ENCODE measurements at places on chromosomes 2 and 18. TPM values are rescaled to one million over a fixed set of nuclear protein-coding genes. Genes with fewer than 3 reads are reported as not detected.

Gene RAB17
- 1.7 TPM for total RNA-seq

Gene HOXD12
- not detected for total RNA-seq

GRCh38 chr2:162433491-162433890 is 89.6 kb downstream of the GCA start:
- H3K27me3 ChIP-seq = no peaks in the 10 kb centered on the region
- DNase-seq = no peak
- H3K4me3 ChIP-seq = no peak overlapping the region
- no peaks in the 10 kb centered on the region for H3K4me1 ChIP-seq

DNA sequence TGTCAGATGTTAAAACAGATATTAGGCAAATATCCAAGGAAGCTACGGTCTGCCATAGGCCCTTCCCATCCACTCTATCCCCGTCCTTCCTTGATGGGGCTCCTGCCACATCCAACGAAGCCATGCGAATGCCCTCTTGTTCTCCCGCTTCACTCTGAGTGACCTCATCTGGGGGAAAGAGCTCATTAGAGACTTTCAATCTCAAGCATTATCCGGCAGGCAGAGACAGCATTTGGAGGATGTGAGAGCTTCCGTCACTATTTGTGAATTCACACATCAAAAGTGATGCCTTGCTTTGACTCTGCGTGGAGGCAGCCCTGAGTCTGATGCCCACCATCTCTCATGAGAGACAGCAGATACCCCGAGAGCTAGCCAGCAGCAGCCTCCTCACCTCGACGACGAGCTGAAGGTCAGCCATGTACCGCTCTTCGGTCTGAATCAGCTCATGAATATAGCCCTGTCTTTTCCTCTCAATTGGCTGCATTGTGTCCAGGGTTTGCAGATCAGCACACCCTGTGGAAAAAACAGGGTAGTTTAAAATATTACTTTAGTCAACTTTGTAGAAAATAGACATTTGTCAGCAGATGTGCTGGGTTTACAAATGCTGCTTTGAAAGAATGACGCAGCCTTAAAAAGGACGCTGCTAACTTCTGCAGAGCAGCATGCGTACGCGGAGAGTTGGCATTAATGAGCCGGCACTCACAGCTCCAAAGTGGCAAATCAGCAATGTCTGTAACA is 45.9 kb downstream of the FAM228A start:
- H3K4me1 ChIP-seq = no peaks in the 10 kb centered on the region
- H3K27ac ChIP-seq = no peak overlapping the region
- no peaks in the 10 kb centered on the region for H3K27me3 ChIP-seq
- H3K36me3 ChIP-seq = no peaks in the 10 kb centered on the region
- no peak for DNase-seq

DNA sequence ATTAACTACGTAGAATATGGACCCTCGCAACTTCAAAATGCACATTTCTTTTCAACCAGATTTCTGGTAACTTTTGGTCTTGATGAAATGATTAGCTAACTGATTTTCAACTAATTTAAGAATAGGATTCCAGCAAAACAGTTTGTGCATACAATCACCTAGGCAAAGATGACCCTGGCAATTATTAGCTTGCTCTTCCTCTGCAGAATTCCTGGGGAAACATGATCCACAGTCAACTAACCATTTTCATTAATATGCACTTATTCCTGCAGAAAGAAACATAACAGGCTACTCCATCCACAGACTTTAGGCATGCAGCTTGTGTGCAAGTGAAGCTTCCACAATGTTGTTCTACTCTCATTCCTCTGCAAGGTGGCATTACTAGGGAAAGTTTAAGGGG is 1150.8 kb upstream of the FANCL start:
- no peaks in the 10 kb centered on the region for H3K4me1 ChIP-seq
- H3K4me3 ChIP-seq = no peak overlapping the region
- no peaks in the 10 kb centered on the region for H3K36me3 ChIP-seq
- no peak for DNase-seq

Gene NEMP2
- total RNA-seq = 1.0 TPM

DNA sequence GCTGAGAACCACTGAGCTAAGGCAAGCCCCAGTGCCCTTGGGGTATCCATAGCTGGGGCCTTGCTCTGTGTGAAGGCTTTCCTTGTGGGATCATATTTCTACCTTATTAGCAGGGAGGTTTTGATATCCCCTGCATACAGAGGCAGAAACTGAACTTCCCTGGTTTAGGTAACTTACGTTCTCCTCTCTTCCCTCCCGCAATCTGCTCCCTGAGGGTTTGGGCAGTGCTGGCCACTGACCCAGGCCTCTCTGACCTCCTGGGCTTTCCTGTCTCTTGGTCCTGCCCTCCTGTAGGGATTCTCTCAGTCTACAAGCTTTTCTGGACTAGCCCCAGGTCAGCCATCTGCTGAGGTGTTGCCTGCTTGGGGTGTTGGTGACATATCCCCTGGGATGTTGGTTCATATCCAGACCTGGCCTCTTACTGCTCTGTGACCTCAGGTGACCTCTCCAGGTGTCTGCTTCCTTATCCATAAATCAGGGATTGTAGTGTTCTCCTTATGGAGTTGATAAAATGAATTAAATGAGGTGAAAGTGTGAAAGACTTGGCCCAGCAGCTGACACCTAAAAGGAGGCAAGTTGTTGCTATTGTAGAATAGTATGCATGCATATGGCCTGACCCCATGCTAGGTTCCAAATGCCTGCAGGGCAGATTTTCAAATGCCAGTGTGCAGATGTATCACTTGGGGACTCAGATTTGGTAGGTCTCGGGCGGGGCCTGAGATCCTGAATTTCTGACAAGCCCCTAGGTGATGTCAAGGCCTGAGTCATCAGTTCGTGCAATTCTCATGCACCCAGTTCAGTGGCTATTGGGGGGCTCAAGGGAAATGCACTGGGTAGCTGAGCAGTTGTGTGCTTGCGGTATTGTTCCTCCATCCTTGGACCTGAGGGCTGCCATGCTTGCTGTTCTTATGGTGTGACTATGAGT is 106.6 kb downstream of the FHOD3 start:
- H3K4me3 ChIP-seq = no peak overlapping the region
- no peaks in the 10 kb centered on the region for H3K27me3 ChIP-seq
- H3K36me3 ChIP-seq = no peaks in the 10 kb centered on the region
- no peak overlapping the region for H3K27ac ChIP-seq
- no peak for DNase-seq

Gene DLX1
- 3.8 TPM for total RNA-seq

- no peaks in the 10 kb centered on the region for H3K27me3 ChIP-seq
- no peak overlapping the region for H3K4me3 ChIP-seq
- no peak for DNase-seq
- no peaks in the 10 kb centered on the region for H3K4me1 ChIP-seq
- H3K27ac ChIP-seq = no peak overlapping the region
- H3K36me3 ChIP-seq = no peaks in the 10 kb centered on the region
Measured at GRCh38 chr2:182887093-182887492, 20.7 kb upstream of the FRZB start.
